ENCODE measurements at places on chromosomes 6 and 20.

GRCh38 chr20:32496811-32497533 lies 88.2 kb downstream of the NOL4L start:
- DNase-seq: no peak

- no peak for DNase-seq
Observed at GRCh38 chr6:72271531-72271930, 350.3 kb upstream of the KCNQ5 start.

DNA sequence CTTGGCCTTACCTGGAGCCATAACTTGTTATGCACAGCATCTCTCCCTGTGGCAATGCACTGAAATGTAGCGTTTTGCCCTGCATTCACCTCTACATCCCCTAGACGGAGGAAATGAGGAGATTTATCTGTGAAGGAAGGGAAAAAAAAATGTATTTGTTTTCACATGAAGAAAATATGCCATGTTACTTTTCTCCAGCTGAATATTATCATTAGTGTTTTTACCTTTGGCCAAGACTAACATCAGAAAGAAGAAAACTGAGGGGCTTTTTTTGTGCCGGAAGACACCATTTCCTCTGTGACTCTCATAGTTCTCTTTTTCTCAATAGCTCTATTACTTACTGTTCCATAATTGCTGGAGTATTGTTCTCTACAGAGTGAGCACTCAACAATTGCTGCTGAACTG lies 280.4 kb downstream of the PTPRK start:
- no peak for DNase-seq

GRCh38 chr6:43786664-43787329 lies 16.8 kb downstream of the VEGFA start:
- DNase-seq: no peak

DNA sequence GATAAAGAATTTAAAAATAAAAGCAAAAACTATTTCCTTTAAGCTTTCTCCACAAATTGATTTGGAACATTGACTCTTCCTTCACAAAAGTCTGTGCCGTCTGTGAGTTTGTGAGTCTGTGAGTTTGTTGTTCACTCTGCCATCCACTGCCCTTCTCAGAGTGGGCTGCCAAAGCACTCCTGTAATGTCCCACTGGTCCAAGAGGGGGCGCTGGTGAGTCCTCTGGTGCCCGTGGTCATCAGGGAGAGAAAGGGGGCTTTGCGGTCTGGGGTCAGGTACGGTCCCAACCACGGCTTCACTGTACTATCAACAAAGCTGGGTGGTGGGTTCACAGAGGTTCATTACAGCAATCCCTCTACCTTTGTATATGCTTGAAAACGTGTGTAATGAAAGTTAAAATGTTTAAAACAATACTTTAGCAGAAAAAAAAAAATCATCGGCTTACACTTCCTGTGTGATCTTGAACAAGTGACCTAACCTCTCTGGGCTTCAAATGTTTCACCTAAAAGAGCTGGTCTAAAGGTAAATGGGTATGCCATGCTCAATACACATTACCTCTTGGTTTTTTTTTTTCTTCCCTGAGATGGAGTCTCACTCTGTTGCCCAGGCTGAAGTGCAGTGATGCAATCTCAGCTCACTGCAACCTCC lies 5.6 kb upstream of the ANKRD60 start:
- DNase-seq: no peak

- no peak for DNase-seq
Observed at GRCh38 chr6:147078106-147078505, 126.1 kb upstream of the STXBP5 start.

DNA sequence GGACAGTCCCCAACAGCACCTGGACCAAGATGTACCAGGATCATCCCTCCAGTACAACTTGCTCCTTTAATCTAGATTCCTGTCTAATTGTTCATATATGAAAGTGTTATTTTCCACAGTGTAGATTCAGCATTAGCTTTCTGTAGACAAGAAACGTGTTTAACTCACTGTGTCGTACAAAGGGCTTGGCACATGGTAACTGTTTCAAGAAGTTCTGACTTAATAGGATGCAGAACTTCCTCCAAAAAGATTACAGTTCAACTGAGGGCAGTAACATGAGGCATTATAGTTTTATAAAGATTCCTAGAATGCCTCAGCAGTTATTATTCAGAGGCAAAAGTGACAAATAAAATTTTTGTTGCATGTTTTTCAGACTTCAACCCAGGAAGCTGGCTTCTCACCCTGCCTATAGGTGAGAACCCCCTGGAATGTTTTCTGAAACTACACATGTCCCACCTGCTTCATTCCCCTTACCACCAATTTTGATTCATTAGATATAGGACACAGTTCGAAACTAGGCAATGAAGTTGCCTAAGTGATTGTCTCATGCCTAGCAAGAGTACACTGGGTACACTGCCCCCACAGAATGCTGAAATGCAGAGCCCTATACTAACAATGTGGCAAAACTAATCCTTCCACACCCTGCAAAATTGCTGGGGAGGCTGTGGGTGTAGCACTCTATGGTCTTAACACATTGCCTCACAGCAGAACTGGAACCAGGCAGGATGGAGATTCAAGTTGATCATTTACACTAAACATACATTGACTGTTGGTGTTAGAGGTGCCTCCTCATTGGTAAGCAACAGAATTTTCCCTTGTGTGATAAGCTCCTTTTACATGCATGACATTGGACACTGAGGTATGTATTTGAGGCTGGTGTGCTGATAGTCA lies 22.6 kb upstream of the SH3BGRL2 start:
- DNase-seq: no peak

- DNase-seq: no peak
Observed at GRCh38 chr6:85463621-85464259, 13.9 kb downstream of the NT5E start.

DNA sequence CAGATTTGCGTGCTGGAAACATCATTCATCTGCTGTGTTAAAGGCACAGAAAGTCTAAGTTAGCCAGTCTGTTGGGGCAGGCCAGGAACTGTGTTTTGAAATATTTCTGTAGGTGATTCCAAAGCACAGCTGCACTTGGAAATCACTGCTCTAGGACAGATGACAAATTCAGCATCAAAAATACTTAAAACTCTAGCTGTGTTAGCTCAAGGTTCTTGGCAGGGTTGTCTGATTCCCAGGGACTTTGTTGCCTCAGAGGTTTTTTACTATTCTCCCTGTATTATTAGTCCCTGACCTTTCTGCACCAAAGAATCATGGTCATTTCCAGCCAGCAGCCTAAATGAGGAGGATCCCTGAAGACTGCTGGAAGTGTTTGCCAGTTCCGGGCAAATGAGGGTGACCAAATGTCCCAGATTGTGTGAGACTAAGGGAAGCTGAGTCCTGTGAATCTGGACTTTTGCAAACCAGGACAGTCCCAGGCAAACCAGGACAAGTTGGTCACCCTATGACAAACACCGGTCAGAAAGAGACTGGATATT lies 84.3 kb upstream of the TMEM30A start:
- no peak for DNase-seq

GRCh38 chr20:10297684-10298240 lies 79.1 kb downstream of the SNAP25 start:
- DNase-seq: no peak

GRCh38 chr20:38008233-38008944 lies 24.9 kb downstream of the TTI1 start:
- no peak for DNase-seq

DNA sequence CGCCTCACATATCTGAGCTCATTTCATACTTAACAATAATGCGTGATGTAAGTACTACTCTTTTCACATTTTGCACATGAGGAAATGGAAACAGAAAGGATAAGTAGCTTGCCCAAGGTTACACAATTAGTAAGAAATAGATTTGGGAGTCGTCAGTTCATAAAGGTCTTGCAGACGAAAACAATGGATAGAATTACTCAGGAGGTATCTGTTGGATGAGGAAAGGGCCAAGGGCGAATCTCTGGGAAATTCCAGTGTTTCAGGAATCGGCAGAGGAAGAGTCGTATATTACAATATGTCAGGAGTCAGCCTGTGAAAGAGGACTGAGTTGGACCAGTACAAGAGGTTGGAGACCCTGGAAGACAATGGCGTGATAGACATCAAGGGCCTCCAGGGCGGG lies 12.8 kb upstream of the EDN1 start:
- no peak for DNase-seq

GRCh38 chr6:40930045-40930444 lies 109.0 kb downstream of the UNC5CL start:
- no peak for DNase-seq

- DNase-seq: no peak
Observed at GRCh38 chr6:142489722-142490610, 188.2 kb downstream of the ADGRG6 start.

GRCh38 chr6:137707590-137708360 lies 159.3 kb upstream of the TNFAIP3 start:
- peak; percentile 84 for DNase-seq

DNA sequence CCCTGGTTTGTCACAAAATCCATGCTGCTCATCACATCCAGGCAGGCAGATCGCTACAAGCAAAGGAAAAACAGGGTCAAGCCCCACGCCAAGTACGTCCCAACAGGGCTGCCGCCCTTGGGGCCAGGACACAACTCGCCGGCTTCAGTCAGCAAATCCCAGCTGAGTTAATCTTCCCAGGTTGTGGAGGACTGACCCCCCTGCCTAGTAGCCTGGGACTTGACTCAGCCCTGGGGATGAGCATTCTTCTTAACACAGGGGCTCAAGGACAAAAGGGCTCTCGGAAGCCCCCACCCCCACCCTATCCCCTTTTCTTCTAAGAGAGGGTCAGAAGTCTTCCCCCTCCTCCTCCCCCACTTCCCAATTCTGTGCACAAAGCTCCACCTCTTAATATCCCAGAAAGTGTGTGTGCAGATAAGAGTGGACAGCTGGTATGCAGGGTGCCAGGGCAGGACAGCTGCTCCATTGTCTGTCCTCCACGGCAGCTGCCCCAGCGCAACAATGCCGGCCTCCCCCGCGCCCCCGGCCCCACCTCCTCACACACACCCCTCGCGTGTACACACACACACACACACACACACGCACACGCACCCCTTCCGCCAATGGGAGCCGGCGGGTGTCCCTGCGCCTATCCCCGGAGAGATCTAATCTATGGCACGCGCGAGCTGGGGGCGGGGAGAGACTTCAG lies 4.5 kb downstream of the DLL1 start:
- no peak for DNase-seq

GRCh38 chr6:96381246-96381645 lies 140.4 kb upstream of the UFL1 start:
- no peak for DNase-seq

GRCh38 chr20:62918147-62918546 lies 8.2 kb downstream of the DIDO1 start:
- DNase-seq: no peak

Data from RKO (cell line).